ENCODE measurements at places on chromosomes 7 and 10. TPM values are rescaled to one million over a fixed set of nuclear protein-coding genes. Genes with fewer than 3 reads are reported as not detected.

ZNF92 gene
- 5.5 TPM for total RNA-seq

SPDYE5 gene
- total RNA-seq: not detected

- H3K4me3 ChIP-seq: no peak overlapping the region
- H3K27ac ChIP-seq: no peak overlapping the region
- H3K36me3 ChIP-seq: no peaks in the 10 kb centered on the region
- no peak for DNase-seq
Measured at GRCh38 chr7:131188367-131189339, 139.0 kb upstream of the MKLN1 start.

DNA sequence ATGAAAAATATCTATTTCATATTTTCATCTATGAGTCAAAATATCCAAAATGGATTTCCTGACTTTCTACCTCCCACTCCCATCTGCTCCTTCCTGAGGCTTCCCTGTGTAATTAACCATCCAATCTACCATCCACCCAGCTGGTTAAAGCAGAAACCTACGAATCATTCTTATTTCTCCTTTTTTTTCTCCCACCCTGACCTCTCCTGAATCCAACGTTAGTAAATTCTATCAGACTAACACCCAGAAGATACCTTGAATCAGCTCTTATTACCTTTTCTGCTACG is 3.7 kb upstream of the LIPF start:
- H3K4me1 ChIP-seq: no peaks in the 10 kb centered on the region

GRCh38 chr10:75049316-75050148 is 61.9 kb upstream of the SAMD8 start:
- H3K27me3 ChIP-seq: no peaks in the 10 kb centered on the region
- no peak overlapping the region for H3K4me3 ChIP-seq
- DNase-seq: no peak

- H3K4me3 ChIP-seq: no peak overlapping the region
- H3K27ac ChIP-seq: no peak overlapping the region
- H3K27me3 ChIP-seq: no peaks in the 10 kb centered on the region
- H3K4me1 ChIP-seq: no peaks in the 10 kb centered on the region
- no peaks in the 10 kb centered on the region for H3K36me3 ChIP-seq
- DNase-seq: no peak
Measured at GRCh38 chr10:91215384-91215783, 5.1 kb upstream of the PCGF5 start.

DNA sequence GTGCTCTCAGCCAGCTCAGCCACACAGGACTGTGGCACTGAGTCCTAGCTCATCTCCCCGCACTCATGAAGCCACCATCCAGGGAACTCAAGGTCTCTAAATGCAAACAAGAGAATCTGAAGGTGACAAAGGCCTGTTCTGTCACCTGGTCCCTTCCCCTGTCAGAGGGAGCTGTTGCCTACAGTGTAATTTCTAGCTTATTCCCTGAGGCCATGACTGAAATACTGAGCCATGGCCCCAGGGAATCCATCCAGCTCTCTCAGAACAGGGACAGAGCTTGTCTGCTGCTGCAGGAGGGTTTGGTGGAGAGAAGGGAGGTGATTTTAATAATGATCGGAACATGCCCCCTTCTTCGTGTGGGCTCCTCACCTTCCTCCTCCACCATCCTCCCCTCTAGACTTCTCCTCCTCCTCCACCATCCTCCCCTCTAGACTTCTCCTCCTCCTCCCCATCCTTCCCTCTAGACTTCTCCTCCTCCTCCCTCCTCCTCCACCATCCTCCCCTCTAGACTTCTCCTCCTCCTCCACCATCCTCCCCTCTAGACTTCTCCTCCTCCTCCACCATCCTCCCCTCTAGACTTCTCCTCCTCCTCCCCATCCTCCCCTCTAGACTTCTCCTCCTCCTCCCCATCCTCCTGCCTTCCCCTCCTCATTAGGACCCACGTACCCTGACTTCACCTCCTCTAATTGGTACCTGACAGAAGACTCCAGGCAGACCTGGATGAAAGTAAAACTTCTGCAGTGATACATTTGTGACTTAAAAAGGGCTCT is 338.0 kb upstream of the MKI67 start:
- H3K4me1 ChIP-seq: no peaks in the 10 kb centered on the region
- no peak overlapping the region for H3K4me3 ChIP-seq
- H3K27ac ChIP-seq: no peak overlapping the region

- peaks cover 19% of the 10 kb centered on the region for H3K4me1 ChIP-seq
- H3K4me3 ChIP-seq: no peak overlapping the region
- peaks cover 4% of the 10 kb centered on the region for H3K36me3 ChIP-seq
- H3K27me3 ChIP-seq: no peaks in the 10 kb centered on the region
- H3K27ac ChIP-seq: no peak overlapping the region
- DNase-seq: peak; percentile 30
Measured at GRCh38 chr7:158911145-158911544, 54.8 kb downstream of the DYNC2I1 start.

DNA sequence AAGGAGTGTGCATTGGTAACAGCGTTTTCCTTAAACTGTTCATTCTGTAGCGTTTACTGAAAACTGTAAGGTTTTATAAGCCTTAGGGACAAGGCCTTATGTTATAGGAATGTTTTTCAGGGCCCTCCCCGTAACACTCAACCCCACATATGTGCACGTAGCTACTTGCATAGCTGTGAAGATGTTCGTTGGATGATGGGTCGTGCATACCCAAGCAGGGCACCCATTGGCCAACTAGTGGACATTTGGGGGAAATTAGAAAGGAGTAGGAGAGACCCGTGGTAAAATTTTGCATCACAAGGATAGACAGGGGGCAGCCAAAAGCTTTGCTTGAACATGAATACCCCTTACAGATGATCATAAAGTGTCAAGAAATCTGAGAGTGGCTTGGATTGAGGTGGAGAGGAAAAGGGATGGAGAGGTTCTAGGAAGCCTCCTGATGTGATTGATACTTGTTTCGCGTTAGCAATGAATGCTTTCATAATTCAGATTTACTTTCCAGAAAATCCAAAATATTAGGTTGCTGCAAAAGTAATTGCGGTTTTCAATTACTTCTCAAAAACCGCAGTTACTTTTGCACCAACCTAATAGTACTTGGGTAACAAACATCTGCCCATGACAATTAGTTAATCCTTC is 878 bp downstream of the SEC61A2 start:
- DNase-seq: peak; percentile 27
- H3K27ac ChIP-seq: peak overlapping the region; percentile 39
- H3K4me3 ChIP-seq: peak overlapping the region; percentile 85
- H3K4me1 ChIP-seq: no peaks in the 10 kb centered on the region

GRCh38 chr10:16632996-16633395 is 111.3 kb upstream of the C1QL3 start:
- H3K27me3 ChIP-seq: no peaks in the 10 kb centered on the region
- H3K36me3 ChIP-seq: no peaks in the 10 kb centered on the region
- DNase-seq: no peak
- H3K4me1 ChIP-seq: no peaks in the 10 kb centered on the region

- no peaks in the 10 kb centered on the region for H3K36me3 ChIP-seq
- no peak overlapping the region for H3K27ac ChIP-seq
- no peak overlapping the region for H3K4me3 ChIP-seq
- no peaks in the 10 kb centered on the region for H3K4me1 ChIP-seq
- no peak for DNase-seq
Measured at GRCh38 chr10:17655567-17656146, 11.7 kb downstream of the STAM start.

DNA sequence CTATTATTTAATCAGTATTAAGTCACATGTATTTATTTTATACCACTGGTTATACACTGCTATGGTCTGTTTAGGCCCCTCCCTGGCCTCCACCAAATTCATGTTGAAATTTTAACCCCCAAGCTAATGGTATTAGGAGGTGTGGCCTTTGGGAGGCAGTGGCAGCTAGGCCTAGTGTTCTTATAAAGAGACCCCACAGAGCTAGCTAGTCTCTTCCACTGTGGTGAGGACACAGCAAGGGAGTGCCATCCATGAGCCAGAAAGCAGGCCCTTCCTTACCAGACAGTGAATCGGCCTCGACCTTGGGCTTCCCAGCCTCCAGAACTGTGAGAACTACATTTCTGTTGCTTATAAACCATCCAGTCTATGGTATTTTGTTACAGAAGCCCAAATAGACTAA is 28.7 kb downstream of the RBM48 start:
- H3K4me3 ChIP-seq: no peak overlapping the region
- H3K27me3 ChIP-seq: no peaks in the 10 kb centered on the region
- no peak for DNase-seq
- H3K4me1 ChIP-seq: no peaks in the 10 kb centered on the region
- H3K36me3 ChIP-seq: no peaks in the 10 kb centered on the region

Data from pancreas (tissue), 10 donors.